Activated naive CD4-positive, alpha-beta T cell treated with anti-CD3 and anti-CD28 coated beads for 36 hours (primary cell): ENCODE measurements at places on chromosomes 12 and 14.

DNA sequence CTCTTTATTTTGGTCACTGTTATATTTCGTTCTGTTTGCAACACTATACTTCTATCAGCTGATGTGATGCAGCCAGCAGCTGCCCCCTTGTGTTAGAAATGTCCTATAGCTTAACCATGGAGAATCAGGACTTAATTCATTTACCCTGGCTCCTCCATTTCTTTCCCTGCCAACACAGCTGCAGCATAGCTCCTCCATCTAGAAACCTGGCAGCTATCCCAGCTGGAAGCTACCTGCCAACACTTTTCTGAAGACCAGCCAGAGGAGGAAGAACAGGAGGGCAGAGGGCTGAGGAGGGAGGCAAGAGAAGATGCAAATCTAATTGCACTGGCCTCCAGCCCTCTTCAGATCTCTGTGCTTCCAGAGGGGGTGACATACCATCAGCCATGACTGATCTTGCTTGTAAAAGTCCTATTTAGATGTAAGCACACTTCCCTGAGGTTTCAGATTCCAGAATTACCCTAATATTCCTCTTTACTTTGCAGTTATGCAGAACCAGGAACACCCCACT, 156.8 kb upstream of the TMEM260 start:
- peak; percentile 26 for DNase-seq

DNA sequence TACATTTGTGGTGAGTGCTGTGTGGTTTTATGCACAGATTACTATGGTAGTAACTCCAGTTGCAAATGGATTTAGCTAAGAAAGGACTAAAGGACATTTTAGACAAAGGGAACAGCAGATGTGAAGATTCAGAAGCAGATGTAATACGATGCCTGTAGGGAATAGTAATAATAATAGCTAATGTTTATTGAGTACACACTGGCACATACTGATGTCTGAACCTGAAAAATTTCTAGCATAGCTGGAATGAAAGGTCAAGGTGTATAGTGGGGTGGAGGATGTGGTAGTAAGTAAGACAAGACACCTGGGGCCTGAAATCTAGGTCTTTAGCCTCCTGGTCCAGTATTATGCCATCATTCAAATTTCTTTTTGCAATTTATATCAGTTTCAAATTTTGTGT, 54.3 kb upstream of the LRTM2 start:
- no peak for DNase-seq

- no peak for DNase-seq
These were observed 72.2 kb upstream of the BCL11B start for GRCh38 chr14:99344051-99344758.

- no peak for DNase-seq
These were observed 78.4 kb downstream of the FRMD6 start for GRCh38 chr14:51730098-51730497.

- no peak for DNase-seq
These were observed 240.3 kb upstream of the PDZRN4 start for GRCh38 chr12:40947797-40948196.

- no peak for DNase-seq
These were observed 806.2 kb downstream of the GALC start for GRCh38 chr14:87186737-87187136.

DNA sequence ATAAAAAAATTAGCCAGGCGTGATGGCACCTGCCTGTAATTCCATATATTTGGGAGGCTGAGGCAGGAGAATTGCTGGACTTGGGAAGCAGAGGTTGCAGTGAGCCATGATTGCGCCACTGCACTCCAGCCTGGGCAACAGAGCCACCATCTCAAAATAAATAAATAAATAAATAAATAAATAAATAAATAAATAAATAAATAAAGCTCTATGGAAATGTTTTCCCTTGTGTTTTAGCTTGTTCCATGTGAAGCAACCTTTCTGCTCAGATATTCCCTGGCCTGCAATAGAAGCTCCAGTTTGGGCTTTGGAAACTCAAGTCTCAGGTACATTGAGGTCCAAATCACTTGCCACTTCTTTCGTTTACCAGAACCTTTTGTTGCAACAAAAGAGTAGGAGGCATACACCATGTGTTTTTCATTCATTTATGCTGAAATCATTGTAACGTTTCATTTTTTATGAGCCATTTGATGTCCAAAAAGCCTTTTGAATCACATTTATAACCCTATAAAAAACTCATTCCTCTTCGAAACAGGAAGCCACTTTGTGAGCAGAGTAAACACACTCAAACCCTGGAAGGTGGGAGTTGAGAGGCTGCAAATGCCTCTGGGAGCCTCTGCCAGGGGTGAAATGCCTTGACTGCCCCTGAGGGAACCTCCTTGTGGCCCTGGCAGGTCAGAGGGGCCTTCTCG, 376.6 kb upstream of the TBX3 start:
- no peak for DNase-seq

DNA sequence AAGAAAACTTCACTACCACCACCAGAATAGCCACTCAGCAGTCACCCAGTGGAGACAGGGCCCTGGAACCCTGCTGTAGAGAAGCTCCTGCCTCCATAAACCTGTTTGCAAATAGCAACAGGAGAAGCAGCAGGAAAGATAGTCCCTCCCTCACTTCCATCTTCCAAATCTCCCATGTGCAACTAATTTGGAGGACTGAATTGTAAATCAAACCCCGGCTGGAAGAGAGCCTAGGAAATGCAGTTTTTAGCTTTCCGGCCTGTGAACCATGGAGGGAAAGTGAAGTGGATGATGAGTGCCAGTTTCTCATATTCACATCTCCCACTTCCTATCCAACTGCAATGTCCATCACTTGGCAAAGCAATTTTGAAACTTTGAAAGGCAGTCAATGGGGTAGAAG, 167.2 kb upstream of the FRMD6 start:
- no peak for DNase-seq

GRCh38 chr14:31127690-31128089, 79.9 kb downstream of the HECTD1 start:
- peak; percentile 10 for DNase-seq

GRCh38 chr12:2243275-2243674, 190.5 kb downstream of the CACNA1C start:
- DNase-seq: no peak
